ENCODE measurements at places on chromosomes 3 and 15.
A peak's percentile ranks its signal among the peaks of the same experiment; 100 is the strongest.

GRCh38 chr3:128011140-128011539, 41.1 kb upstream of the SEC61A1 start:
- no peak for DNase-seq

DNA sequence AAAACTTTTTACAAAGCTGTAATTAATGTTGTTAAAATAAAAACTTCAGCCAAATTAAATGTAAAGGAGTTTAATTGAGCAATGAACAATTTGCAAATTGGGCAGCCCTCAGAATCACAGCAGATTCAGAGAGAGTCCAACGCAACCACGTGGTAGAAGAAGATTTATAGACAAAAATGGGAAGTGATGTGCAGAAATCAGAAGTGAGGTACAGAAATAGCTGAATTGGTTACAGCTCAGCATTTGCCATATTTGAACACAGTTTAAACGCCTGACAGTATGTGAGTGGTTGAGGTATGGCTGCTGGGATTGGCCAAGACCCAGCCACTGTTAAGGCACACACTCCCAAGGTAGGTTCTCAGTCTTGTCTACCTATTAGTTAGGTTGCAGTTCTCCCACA, 14.4 kb upstream of the PLA2G4D start:
- DNase-seq: no peak

GRCh38 chr3:57287205-57287604, 5.3 kb downstream of the ASB14 start:
- DNase-seq: no peak

- no peak for DNase-seq
These were observed 171.2 kb downstream of the APBA2 start for GRCh38 chr15:29056839-29057450.

DNA sequence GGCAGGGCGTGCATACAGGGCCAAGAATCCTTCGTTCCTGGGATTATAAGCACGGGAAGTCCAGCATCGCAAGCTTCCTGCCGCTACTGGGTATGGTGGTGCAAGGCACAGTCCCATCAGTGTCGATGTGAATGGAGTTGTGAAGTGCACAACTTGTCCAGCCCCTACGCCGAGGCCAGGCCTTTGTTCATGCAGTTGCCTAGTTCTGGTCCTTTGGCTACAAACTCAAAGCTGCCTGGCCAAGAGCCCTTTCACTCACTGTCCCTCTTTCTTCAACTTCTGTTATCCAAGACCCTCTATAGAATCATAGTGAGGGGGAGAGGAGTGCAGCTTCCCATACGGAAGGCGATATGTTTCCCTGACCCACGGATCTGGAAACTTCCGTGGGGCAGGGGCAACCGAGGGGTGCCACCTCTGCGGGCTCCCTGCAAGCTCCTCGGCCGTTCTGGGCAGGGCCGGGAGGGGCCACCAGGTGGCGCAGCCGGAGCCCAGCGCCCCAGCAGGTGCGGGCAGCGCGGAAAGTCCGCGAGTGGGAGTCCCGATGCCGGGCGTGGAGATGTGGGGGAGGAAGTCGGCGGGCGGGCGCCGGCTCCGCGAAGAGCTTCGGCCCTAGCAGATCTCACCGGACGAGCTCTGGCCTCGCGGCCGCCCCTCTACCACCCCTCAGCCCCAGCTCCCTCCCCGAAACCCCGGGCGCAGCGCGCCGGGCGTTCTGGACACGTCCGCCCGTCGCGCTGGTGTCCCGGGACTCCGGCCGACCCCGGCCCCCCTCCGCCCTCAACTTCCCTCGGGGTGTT, 693 bp downstream of the RASGRP1 start:
- DNase-seq: no peak

- DNase-seq: no peak
These were observed 339.8 kb downstream of the THSD4 start for GRCh38 chr15:71455107-71455506.

- DNase-seq: no peak
These were observed 403.6 kb downstream of the TIGIT start for GRCh38 chr3:114697401-114697800.

DNA sequence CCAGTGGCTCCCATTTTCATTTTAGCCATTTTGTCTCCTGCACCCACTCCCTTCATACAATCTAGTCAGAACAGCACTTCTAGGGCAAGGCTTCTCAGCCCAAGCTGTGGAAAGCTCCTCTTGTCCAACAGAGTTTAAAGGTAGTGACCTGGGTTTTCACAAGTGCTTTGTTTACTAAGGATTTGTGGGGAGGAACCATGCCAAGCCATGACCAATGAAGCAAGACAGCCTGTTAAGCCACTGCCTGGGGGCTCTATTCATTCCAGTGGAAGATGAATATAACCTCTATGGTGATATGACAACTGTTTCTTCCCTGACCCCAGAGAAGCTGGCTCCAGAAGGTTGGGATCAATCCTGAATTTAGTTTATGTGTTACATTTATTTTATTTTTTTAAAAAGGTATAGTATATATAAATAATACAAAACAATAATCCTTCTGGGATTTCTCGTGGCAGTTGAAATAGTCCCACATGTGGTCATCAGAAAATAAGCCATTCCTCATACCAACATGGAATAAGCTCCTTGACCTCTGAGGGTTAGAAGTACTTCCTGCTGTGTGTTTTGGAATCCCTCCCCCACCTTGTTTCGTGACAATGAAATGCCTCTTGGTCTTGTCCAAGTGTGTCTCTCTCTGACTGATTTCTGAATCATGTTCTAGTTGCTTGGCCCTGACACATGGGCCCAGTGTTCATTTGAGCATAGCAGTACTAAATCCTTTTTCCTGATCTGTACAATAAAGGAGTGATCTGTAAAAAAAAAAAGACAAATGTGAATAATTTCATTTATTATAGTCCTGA, 13.3 kb upstream of the THUMPD3 start:
- DNase-seq: peak; percentile 10

GRCh38 chr3:3600665-3601340, 198.4 kb upstream of the LRRN1 start:
- no peak for DNase-seq

DNA sequence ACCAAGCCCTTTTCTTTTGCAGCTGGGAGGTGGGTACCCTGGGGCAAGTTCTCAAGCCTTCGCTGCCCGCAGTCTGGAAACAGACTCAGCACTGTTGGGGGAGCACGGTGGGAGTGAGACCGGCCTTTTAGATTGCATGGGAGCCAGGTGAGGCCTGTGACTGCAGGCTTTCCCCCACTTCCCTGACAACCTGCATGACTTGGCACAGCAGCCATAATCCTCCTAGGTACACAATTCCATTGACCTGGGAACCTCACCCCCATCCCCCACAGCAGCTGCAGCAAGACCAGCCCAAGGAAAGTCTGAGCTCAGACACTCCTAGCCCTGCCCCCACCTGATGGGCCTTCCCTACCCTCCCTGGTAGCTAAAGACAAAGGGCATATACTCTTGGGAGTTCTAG, 52.2 kb upstream of the CCDC80 start:
- DNase-seq: no peak

- no peak for DNase-seq
These were observed 13.4 kb downstream of the HTR3C start for GRCh38 chr3:184066211-184066610.

- DNase-seq: no peak
These were observed 18.2 kb upstream of the ACOX2 start for GRCh38 chr3:58555203-58555602.

DNA sequence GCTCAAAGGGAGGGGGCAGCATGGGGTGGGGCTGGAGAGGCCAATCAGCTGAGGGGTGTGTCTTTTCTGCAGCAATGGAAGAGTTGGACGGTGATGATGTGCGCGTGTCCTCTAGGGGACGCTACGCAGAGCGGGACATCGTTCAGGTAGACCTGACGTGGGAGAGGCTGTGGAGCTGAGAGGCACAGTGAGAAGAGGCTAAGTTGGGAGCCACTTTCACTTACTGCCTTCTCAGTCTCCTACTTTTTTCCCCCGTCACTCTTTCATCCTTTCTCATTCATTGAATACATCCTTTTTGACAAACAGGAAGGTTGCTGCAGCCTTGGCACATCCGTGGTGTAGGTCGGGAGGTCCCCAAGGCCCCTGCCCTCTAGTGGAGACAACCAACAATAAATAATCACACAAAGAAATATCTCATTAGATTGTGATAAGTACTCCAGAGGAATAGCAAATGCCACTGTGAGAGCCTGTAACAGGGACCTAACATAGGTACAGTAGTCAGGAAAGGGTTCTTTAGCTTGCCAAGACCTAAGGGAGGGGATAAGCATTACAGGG, 4.4 kb upstream of the BRPF1 start:
- DNase-seq: no peak

DNA sequence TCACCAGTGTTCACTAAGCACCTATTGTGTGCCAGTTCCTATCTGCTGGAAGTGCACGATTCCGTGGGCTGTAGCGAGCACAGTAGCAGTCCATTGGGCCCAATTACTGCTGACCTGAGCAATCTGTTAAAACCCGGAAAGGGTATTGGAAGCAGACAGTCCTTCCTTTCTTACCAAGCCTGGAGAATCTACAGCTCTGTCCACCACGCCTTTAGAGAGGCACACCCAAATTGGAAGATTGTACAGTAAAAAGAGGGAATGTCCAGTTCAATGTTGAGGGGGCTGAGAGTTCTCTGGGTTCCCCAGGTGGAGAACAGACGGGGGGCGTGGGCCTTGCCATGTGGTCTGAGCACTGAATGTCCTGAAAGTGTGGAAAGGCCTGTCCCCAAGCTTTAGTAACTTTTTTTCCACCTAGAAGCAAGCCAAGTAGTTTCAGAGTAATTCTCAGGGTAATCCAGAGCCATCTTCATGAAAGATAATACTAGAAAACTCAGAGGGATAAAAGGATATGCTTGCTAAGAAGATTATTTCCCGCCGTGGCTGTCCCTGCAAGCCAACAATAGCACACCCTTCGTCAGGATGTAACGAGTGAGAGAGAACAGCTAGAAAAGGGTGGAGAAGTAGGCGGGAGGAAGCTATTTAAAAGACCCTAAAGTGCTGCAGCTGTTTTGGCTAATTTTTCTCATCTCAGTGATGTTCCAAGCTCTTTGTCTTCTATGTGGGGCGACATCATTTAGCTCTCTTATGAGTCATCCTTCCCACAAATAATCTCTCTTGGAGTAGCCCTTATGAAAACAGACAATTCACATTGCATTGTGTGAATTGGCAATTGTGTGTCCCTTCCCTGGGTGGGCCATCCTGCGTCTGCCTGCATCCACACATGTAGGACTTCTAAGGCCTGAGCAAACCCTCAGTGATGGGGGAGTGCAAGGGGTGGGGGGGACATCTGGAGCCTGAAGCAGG, 181.0 kb downstream of the ATG7 start:
- no peak for DNase-seq

GRCh38 chr3:186705882-186706780, 11.0 kb upstream of the KNG1 start:
- no peak for DNase-seq

- DNase-seq: no peak
These were observed 150.7 kb upstream of the MB21D2 start for GRCh38 chr3:193068365-193068764.

DNA sequence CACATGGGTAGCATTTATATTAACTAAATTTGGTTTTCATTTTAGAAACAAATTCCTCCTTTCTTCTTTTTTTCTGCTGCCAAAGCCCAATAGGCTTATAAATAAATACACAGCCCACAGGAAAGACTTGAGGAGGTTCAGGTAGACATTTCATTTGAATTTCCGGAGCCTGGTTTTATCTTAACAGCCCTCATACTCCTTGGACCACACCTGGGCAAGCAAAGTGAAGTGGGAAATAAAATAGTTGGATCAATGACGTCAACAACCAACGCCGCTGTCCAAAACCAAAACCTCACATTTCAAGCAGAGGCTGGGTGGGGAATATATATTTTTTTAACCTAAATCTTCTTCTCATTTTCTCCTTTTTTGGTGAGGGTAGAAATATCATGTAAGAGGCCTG, 53.2 kb downstream of the RFTN1 start:
- DNase-seq: no peak

- DNase-seq: no peak
These were observed 265.4 kb upstream of the CCDC54 start for GRCh38 chr3:107111872-107112271.

DNA sequence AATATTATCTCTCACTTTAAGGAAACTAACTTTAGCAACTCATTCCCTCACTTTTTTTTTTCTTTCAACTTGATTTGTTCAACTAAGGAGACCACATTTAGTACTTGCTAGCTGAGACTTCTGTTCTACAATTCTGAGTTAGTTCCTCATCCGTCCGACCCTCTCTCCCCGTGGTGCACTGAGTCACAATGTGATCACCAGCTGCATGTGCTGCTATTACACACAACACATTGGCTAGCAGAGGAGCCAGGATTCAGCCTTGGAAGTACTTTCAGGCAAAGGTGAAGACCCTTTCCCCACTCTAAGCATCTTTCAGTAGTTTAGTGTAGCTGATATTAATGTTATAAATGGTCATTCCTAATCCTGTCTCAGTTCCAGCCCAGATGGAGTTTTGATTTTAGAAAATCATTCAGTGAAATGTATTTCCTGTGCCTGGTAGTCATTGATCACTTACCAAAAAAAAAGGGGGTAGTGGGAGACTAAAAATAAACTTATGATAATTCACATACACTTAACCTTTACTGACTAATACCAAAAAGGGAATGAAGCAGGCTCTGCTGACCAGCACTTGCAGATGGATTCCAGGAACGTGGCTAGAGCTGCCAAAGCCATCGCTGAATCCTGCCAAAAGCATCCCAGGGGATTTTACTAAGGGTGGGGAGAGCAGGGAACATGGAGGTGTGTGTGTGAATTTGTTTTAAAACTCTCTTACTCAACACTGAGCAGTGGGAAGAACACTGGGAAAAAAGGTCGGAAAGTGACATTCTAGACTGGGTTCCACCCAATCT, 424.8 kb downstream of the LPP start:
- no peak for DNase-seq

DNA sequence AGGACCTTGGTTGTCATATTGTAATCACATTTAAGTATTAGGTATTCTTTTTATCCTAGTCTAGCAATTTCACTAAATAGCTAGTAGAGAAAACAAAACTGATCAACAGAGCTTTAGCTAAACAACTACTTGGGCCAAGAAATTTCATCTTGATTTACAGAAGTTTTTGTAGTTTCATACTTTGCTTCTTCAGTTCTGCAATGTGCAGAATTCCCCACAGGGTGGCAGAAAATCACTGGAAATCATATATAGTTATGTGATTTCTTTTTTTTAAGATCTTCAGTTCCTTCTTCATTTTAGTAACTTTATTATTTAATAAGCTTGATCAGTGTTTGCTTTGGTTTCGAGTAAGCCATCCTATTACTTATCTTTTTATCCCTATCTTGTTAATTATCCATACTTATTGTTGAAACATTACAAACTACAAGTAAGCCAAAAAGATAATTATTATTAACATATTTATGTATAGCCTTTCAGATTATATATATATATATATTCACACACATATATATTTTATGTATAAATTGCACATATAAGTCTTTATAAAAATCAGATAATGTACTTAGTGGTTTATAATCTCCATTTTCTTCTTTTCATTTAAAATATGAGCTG, 2.2 kb upstream of the BNIP2 start:
- peak; percentile 19 for DNase-seq

- no peak for DNase-seq
These were observed 786.2 kb downstream of the SQOR start for GRCh38 chr15:46420990-46421389.

DNA sequence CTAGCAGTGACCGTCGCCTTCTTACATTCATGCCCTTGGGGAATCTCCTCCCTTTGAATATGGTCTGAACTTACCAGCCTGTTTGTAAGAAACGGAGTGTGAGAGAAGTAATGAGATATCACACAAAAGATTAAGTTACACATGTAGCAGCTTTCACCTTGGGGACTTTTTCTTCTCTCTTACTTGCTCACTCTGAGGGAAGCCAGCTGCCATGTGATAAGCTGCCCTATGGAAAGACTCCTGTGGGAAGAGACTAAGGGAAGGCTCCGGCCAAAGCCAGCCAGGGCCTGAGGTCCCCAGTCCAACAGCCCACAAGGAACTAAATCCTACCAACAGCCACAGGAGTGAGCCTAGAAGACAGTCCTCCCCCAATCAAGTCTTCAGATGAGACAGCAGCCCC, 190.4 kb upstream of the TSC22D2 start:
- no peak for DNase-seq

Data from GM12864 (cell line).